ENCODE measurements at places on chromosomes 11 and 22.

DNA sequence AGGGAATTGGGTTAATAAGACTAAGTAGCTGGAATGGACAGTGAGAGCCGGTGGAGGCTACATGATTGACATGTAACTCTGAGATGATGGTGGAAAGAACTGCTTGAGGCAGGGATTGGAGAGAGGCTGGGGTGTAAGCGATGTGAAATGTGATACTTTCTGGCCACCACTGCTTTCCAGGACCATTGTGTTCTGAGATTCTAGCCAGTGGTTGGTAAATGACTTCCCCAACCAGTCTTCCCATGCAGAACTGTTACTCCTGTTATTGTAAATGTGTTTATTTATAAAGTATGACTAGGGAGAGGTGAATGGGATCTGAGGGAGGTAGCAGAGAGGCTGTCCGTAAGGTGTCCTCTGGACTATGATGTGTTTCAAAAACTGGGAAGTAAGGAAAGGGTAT is 18.1 kb downstream of the EXT2 start:
- DNase-seq = no peak

GRCh38 chr22:20919718-20920117 is 2.5 kb downstream of the CRKL start:
- DNase-seq = no peak

- no peak for DNase-seq
Observed at GRCh38 chr22:33209930-33210784, 152.0 kb upstream of the SYN3 start.

DNA sequence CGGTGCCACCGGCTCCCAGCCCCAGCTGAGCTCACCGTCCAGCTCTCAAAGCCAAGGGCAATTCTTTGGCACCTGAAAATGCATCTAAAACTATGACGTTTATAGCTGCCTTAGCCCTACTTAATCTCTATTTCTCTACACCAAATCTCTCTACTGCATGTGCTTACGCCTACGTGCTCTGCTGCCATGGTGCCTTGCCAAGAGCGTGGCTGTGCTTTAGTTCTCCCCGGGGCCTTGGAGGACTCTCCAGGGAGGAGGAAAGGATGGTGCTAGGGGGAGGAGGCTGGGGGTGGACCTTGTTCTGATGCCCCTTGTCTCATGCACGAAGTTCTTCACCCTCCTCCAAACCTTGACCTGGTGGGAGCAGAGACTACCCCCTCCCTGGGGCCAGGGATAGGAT is 9.0 kb upstream of the BID start:
- no peak for DNase-seq

Data from NCI-H774 (cell line).